ENCODE measurements at places on chromosomes 12 and 14.

GRCh38 chr14:99874306-99874705, 81.1 kb downstream of the EML1 start:
- DNase-seq = no peak

- no peak for DNase-seq
Observed at GRCh38 chr14:56659964-56660551, 80.5 kb downstream of the TMEM260 start.

GRCh38 chr12:58633479-58633878, 286.8 kb downstream of the LRIG3 start:
- no peak for DNase-seq

DNA sequence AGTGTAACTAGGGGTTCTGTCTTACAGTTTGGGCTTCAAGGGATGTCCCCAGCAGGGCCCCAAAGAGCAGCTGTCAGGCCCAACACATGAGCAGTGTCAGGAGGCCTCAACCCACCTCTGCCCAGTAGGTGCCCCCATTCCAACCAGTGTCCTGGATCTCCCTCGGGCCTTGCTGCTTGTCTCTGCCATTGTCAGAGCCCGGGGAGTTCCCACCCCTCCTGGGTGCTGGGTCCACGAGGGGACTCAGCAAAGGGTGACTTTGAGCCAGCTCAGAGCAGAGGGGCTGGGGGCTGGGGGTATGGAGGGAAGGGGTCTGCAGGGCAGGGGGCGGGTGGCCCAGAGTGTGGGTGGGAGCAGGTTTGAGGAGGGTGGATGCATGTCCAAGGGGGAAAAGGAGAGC, 18.0 kb upstream of the BEGAIN start:
- DNase-seq = no peak

- no peak for DNase-seq
Observed at GRCh38 chr14:75165586-75166391, 10.6 kb downstream of the TMED10 start.

- no peak for DNase-seq
Observed at GRCh38 chr14:21123429-21123828, 22.6 kb downstream of the TMEM253 start.

- no peak for DNase-seq
Observed at GRCh38 chr12:124040737-124041136, 67.7 kb downstream of the ZNF664 start.

GRCh38 chr12:10641735-10642500, 28.5 kb upstream of the MAGOHB start:
- no peak for DNase-seq

DNA sequence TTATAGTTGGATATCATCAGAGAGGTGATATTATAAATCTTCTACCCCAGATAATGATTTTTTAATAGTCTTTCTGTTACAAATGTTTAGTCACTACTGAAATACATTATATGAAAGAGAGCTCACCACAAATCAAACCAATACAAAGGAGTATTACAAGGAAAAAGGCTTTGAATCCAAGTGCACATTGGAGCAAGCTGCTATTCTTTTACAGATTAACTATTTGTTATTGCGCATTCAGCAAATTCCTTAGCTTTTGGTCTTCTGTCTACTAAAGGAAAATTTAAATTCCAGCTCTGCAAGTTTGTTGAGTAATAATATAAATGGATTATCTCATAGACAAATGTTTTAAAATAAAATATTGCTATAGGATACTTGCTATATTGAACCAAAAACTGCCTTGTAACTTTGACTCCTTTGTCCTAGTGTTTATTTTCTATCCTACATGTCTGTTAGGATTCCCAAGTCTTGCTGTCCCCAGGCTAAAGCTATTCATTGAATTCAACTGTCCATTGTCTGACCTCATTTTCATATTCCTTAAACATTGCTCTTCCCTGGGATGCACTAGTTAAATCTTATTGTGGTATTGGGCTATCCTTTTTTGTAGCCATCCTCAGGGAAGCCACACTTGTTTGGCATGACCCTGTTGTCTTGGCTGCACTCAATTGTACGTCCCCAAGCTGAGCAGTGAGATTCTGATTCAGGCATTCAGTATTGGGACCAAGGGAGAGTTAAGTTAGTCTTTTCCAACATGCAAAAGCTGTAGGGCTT, 41.5 kb downstream of the PDE3A start:
- DNase-seq = no peak

DNA sequence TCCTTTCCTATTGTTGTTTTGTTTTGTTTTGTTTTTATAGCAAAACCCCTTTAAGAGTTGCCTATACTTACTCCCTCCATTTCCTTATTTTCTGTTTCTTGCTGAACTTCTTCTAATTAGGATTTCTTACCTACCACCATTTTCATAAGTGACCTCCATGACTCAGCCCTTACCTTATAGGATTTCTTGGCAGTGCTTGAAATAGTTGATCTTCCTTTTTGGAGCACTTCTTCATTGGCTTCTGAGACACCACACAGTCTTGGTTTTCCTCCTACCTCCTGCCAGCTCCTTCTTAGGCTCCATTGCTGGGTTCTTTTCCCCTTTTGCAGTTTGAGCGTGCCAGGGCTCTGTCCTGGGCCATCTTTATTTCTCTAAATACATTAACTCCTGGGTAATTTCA, 23.4 kb upstream of the EID3 start:
- no peak for DNase-seq

- no peak for DNase-seq
Observed at GRCh38 chr12:133026996-133027395, 10.3 kb upstream of the ZNF84 start.

DNA sequence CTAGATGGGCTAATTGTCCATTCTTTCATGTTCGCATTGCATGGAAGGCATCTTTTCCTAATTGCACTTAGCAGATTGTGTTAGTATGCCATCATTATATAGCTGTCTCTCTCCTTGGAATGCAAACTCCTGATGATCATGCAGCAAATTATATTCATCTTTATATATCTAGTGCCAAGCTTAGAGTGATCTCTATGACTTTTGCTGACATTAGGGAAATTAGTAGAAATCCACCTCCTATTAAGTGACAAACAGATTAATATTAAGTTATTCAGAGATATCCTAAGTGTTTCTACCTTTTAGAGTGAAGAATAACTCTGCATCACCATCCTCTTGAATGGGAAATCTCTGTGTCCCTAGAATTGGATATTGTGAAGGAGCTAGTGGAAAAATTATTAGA, 185.6 kb downstream of the FOXG1 start:
- no peak for DNase-seq

DNA sequence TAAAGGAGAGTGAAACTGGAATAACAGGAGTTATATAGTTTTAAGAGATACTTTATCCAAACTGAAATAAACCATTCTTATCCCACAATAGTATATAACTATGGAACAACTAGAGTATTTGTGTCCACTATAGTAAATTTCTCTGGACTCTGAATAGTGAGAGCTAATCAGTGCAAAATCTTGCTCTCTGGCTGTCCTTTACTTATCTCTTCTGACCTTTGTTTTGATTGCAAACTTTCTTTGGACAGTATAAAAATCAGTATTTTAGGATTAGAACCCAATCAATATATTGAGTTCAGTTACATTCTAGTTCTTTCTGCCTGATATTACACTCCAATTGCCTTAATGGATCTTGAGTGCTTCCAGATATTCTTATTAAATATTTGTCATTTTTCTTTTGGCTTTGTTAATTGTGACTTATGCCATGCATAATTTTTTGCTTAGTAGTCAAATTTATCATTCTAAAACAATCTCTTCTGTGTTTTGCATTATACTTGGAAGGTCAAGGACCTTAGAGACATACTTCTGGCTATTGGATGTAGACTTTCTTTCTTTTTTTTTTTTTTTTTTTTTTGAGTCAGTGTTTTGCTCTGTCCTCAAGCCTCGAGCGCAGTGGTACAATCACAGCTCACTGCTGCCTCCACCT, 89.9 kb upstream of the AMN1 start:
- DNase-seq = no peak

GRCh38 chr14:70664698-70665447, 23.2 kb downstream of the TTC9 start:
- DNase-seq = no peak

DNA sequence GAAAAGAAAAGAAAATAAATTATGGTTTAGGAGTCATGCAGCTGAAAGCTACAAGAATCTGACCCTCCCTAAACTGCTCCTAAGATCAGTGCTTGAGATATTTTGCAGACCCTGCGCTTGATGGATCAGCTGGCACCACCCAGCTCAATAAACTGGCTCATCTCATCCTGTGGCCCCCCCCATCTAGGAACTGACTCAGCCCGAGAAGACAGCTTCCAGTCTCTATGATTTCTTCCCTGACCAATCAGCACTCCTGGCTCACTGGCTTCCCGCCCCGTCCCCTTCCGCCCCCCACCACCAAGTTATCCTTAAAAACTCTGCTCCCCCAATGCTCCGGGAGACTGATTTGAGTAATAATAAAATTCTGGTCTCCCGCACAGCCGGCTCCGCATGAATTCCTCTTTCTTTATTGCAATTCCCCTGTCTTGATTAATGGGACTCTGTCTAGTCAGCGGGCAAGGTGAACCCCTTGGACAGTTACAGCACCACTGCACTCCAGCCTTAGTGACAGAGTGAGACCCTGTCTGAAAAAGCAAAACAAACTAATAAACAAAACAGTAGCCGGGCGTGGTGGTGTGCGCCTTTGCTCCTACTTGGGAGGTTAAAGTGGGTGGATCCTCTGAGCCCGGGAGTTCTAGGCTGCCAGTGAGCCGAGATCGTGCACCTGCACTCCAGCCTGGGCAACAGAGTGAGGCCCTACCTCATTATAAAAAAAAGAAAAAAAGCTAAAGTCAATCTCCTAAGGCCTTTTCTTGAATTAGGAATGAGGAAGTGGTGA, 24.5 kb upstream of the SPTLC2 start:
- no peak for DNase-seq

- DNase-seq = no peak
Observed at GRCh38 chr12:81468206-81468605, 290.9 kb downstream of the PPFIA2 start.

GRCh38 chr12:105916760-105917039, 222.1 kb downstream of the NUAK1 start:
- no peak for DNase-seq

DNA sequence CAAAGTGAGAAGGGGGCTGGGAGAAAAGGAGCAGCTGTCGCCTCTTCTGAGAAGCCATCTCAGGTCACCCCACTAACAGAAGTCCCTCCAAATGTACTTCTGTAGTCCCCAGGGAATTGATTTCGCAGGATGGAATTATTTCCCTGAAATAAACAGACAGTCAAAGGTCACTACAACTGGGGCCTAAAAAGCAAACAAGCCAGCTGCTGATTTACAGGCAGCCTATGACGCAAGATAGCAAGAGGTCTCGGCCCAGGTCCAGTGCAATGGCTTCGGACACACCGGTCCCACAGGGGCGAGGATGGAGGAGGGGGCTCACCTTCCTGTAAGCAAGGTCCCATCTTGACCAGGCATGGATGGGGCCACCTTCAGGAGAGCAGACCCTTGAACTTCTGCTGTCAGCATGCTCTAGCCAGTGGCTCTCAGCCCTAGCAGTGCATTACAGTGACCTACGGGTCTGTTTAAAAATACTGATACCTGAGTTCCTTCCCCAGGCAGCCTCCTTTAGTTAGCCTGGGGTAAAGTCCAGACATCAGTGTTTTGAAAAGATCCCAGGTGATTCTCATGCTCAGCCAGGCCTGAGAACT, 18.1 kb downstream of the NUAK1 start:
- no peak for DNase-seq

DNA sequence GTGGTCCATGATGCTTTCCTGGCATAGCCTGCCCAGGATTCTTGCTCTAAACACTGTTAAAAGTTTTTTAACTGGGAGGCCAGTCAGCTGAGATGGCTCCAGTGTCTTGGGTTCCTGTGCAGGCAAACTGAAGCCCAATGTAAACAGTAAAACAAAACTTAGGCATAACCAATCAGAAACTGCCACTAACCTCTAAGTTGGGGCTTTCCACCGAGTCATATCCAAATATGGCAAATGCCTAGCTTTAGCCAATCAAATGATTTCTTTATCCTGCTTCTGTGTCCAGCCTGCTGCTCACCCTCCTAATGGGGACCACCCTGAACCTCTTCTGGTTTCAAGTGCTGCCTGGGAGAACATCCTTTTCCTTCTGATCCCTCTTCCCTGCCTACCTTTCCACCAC, 277.9 kb downstream of the EMP1 start:
- no peak for DNase-seq

GRCh38 chr12:117674313-117674712, 294.5 kb downstream of the KSR2 start:
- no peak for DNase-seq

DNA sequence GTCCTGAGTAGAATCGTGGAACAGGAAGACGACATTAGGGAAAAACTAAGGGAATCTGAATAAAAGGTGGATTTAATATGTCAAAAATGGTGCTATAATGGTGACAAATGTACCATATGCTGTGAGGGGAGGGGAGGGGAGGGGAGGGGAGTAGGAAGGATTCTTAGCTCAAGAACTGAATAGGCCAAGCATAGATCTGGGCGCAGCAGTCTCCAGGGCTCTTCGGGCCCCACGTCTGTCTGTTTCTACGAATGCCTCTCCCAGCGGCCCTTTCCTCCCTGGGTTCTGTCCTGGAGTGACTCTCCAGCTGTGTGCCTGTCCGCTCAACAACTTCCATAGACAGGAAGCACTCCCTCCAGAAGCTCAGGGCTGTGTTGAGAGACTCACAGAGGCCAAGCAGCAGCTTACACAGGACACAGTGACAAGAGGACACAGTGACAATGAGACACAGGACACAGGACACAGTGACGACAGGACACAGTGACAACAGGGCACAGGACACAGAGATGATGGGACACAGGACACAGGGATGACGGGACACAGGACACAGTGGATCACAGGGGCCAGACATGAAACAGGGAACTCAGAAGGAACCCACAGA, 42.4 kb upstream of the PPP2R5C start:
- DNase-seq = no peak

- no peak for DNase-seq
Observed at GRCh38 chr12:27198036-27198435, 46.0 kb upstream of the STK38L start.

GRCh38 chr14:21913759-21914158, 240.1 kb upstream of the OR4E1 start:
- DNase-seq = peak; percentile 64

DNA sequence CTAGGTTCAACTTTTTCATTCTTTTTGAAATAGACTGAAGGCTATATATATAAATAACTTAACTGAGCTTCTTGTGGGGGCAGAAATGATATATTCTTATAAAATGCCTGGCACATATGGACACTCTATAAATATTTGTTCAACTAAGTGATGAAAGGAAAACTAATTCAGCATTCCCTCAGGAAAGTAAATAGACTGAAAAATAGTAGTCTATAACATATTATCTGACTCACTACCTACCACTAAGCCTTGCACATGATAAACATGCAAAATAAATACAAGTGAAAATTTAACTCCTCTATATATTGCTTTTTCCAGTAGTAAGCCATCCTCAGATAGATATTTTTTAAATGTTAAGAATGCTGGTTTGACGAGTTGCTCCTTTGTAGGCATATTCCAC, 15.7 kb upstream of the BMAL2 start:
- no peak for DNase-seq

- no peak for DNase-seq
Observed at GRCh38 chr14:39731912-39732311, 299.7 kb upstream of the FBXO33 start.

Measured in stimulated activated CD4-positive, alpha-beta T cell treated with anti-CD3 and anti-CD28 coated beads, TNF-alpha, amount 100 ng/mL, for 1 hour (primary cell).